ENCODE measurements at places on chromosomes 4 and X.

- DNase-seq, result peak; percentile 52
Observed at GRCh38 chr4:22485737-22486136, 30.1 kb downstream of the ADGRA3 start.

- no peak for DNase-seq
Observed at GRCh38 chr4:15657366-15657765, 2.2 kb upstream of the FBXL5 start.

DNA sequence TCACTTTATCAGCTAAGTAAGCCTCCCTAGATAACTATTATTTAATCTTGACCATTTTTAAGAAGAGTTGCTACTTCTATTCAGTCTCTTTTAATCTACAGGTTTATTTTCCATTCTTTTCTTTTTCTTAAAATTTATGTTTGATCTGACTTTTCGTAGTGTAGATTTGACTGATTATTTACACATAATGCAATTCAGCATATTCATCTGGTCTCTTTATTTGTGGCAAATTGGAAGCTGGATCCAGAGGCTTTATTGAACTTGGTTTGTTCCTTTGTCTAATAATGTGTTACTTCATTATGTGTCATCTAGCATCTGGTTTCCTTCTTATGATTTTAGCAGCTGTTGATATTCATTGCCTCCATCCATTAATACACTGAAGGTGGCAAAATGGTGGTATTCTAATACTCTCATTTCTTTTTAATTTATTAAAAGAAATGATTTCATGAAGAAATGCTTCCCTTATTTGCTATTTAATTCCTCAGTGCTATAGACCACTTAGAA lies 113.0 kb downstream of the FBXW7 start:
- DNase-seq, result no peak

DNA sequence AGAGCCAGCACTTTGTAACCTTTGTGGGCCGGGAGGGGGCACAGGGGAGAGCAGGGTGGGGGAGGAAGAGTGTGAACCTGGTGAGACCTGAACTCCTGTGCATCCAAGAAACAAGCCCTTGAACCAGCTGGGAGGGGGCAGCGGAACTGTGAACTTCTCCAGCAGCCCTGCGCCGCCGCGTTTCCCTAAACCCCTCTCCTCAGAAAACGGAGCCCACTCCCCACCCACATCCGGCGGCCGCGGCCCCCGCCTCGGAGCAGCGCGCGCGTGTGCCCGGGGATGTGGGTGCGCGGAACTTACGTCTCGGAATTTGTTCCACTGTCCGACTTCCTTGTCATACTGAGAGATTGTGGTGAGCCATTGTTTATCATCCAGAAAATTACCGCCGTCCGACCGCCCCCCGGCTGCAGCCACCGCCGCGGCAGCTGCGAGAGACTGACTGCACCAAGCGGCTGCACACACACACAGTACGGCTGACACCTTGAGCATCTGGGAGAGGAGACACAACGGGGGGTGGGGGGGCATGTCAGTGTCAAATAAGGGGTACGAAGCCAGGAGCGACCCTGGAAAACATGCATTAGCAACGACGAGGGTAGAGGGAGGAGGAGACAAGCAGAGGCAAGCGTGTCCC lies 494 bp downstream of the SPOCK3 start:
- DNase-seq, result peak; percentile 83

- DNase-seq, result no peak
Observed at GRCh38 chrX:151239751-151240150, 63.4 kb downstream of the GPR50 start.

DNA sequence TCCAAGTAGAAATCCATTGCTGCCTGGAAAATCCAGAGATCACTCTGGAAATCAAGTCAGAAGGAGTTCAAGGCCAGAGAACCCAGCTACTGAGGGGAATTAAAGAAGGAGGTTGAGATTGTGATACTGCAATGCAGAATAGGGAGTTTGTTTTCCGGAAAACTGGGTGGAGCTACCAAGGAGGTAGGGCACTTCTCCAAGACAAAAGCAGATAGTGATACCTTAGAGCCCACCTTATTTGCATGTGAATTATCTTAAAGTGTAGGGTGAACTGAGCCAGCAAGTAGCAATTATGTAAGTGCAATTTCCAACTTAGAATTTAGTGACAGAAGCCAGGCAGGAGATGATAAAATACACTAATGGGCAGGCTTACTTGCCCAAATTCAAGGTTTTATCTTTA lies 178.9 kb downstream of the MID1 start:
- no peak for DNase-seq
